MCF 10A (cell line): ENCODE measurements at places on chromosomes 12 and 14. TPM values are rescaled to one million over a fixed set of nuclear protein-coding genes. Genes with fewer than 3 reads are reported as not detected.

GRCh38 chr12:42070036-42070435 is 74.6 kb downstream of the GXYLT1 start:
- DNase-seq = no peak

Gene RND1
- 1.0 and 1.2 TPM in 2 replicates for total RNA-seq

GRCh38 chr12:128745772-128746689 is 77.7 kb downstream of the SLC15A4 start:
- DNase-seq = no peak

Gene MYRFL
- not detected in 2 replicates for total RNA-seq
